ENCODE measurements at places on chromosomes 1 and 21.

DNA sequence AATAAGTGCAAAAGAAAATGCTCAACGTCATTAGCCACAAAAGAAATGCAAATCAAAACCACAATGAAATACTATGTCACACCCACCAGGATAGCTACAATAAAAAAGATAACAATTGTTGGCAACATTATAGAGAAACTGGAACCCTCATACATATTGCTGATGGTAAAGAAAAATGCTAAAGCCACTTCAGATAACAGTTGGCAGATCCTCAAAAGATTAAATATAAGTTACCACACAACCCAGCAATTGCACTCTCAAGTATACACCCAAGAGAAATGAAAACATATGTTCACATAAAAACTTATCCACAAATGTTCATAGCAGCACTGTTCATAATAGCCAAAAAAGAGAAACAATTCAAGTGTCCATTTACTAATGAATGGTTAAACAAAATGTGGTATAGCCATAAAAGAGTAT is 20.7 kb downstream of the TRIM33 start:
- no peak for DNase-seq

GRCh38 chr1:207336559-207337467 is 15.3 kb downstream of the CD55 start:
- no peak for DNase-seq

DNA sequence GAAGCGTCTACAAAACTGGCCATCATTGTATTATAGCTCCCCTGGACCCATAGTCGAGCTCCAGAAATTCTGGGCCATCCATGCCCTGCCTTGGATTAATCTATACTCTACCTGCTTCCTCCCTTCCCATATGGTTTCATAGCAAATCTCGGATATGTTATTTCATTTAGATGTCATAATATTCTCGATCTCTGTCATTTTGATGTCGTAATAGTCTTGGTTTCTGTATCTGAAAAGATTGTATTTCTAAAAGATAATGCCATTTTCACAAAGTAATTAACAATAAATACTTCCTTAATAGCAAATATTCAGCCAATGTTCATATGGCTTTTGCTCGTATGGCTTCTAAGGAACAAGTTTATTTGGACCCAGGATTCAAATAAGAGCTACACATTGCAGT is 35.1 kb downstream of the DIP2A start:
- no peak for DNase-seq

DNA sequence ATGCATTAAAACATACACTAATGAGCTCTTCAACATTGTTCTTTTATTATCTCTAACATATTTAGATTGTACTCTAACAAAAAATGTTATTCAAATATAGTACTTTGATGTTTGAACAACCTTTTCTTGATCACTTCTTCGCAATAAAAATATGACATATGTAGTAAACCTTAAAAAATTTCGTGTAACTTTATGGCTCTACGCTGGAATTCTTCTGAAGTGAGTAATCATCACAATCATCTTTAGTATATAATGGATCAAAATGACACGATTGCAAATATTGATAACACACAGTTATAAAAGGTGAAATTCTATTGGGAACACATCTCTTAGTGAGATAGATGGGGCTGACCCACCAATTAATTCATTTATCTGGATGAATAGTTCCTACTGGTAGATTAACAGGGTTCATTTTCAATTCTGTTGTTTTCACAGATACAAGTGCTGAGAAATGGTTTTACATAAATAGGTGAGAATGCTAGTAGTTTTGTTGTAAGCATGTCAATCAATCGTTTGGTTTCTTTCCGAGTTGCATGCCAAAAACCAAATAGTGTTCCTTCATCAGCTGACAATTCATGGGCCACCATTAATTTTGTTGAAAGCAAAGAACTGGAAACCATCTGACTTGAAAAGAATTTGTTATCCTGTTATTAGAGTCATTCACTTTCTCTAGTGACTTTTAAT is 1.5 kb upstream of the ZMPSTE24 start:
- no peak for DNase-seq

GRCh38 chr1:148010527-148010926 is 82.3 kb downstream of the GPR89B start:
- no peak for DNase-seq

DNA sequence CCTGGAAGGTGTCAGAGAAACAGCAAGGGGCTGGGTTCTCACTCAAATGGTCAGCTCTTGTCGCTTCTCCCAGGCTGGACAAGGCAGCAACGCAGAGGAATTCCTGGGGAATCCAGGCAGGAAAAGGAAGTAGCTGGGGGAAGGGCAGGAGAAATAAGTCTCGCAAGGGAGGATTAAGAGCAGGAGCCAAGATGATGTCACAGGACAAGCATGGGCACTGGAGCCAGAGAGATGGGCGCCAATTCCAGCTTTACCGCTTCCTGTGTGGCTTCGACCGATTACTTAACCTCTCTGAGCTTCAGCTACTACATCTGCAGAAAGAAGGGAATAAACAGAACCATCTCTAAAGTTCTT is 70.5 kb downstream of the SSBP3 start:
- peak; percentile 54 for DNase-seq

Measured in tibial nerve (tissue), 4 donors.